Amniotic stem cell (primary cell): ENCODE measurements at places on chromosomes 3 and 15.

DNA sequence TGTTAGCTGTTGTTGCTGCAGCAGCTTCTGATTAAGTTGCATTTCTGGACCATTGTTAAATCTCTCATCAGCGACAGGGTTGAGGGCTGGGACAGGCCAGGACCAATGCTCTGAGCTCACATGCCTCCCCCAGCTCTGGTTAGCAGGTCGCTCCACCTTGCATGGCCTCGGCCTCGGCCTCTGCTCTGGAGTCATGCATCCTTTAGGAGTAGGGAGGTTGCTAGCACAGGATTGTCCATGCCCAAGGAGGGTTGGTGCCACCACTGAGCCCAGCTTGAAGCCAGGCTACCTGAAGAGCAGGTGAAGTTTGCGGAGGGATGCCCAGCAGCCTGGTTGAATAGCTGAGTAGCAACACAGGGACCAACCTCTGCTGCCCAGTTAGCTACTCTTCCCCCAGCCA lies 11.2 kb upstream of the CPNE9 start:
- no peak for DNase-seq

- no peak for DNase-seq
Observed at GRCh38 chr15:55334997-55335396, 16.0 kb downstream of the PIGB start.

DNA sequence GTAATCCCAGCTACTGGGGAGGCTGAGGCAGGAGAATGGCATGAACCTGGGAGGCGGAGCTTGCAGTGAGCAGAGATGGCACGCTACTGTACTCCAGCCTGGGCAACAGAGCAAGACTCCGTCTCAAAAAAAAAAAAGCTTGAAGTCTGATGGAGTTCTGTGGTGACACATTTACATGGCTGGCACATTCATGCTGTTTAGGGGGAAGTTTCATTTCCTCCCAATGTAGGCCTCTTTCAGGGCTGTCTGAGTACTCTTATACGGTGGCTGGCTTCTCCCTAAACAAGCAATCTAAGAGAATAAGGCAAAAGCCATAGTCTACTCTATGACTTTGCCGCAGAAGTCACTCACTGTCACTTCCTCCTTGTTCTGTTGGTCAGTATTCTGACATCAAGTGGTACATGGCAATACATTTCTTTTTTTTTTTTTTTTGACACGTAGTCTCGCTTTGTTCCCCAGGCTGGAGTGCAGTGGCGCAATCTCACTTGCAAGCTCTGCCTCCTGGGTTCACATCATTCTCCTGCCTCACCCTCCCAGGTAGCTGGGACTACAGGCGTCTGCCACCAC lies 41.2 kb downstream of the OIP5 start:
- DNase-seq = no peak

GRCh38 chr15:31051496-31052080 lies 49.9 kb downstream of the TRPM1 start:
- no peak for DNase-seq

- DNase-seq = no peak
Observed at GRCh38 chr15:40340038-40340739, 550 bp downstream of the CCDC9B start.

GRCh38 chr3:65268426-65268825 lies 580.6 kb upstream of the ADAMTS9 start:
- DNase-seq = no peak
